ENCODE measurements at places on chromosomes 12 and 14.

- H3K4me3 ChIP-seq: no peak overlapping the region
- no peaks in the 10 kb centered on the region for H3K36me3 ChIP-seq
- no peaks in the 10 kb centered on the region for H3K27me3 ChIP-seq
- peaks cover 7% of the 10 kb centered on the region for H3K4me1 ChIP-seq
- H3K27ac ChIP-seq: no peak overlapping the region
Measured at GRCh38 chr14:54814076-54814475, 88.5 kb downstream of the GCH1 start.

- no peak overlapping the region for H3K27ac ChIP-seq
- no peaks in the 10 kb centered on the region for H3K4me1 ChIP-seq
- H3K4me3 ChIP-seq: no peak overlapping the region
- no peak for DNase-seq
- H3K36me3 ChIP-seq: no peaks in the 10 kb centered on the region
- H3K27me3 ChIP-seq: peaks cover 4% of the 10 kb centered on the region
Measured at GRCh38 chr14:22073801-22074200, 400.2 kb upstream of the OR4E1 start.

DNA sequence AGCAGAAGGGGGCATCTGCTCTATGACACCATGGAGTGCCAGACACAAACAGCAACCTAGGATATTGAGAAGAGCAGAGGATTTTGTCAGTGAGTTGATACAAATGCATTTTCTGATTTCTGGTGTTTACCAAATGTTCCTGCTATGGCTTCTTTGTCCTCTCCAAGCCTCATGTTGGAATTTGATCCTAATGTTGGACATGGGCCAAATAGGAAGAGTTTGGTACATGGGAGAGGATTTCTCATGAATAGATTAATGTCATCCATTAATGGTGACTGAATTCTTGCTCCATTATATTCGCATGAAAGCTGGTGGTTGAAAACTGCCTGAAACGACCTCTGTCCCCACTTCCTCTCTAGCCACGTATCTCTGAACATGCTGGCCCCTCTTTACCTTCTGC lies 1002.2 kb upstream of the FLRT2 start:
- no peak for DNase-seq
- H3K4me1 ChIP-seq: no peaks in the 10 kb centered on the region
- no peak overlapping the region for H3K27ac ChIP-seq
- no peaks in the 10 kb centered on the region for H3K27me3 ChIP-seq

DNA sequence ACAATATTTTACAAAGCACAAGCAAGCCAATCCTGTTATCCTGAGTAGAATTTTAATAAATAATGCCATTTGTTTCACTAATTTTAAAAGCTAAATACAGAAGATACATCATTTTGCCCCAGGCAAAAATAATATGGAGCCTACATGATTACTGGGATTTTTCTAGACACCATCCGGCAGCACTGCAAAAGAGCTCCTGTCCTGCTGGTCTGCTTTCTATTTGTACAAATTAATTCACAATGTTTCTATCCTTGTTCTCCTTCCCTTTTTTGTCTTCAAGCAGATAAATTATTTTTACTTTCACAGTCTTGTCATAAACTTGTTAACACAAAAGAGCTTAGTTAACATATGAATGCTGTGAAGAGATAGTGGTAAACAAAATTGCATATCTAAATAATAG lies 4.6 kb downstream of the SIX1 start:
- peaks cover 99% of the 10 kb centered on the region for H3K27me3 ChIP-seq
- H3K27ac ChIP-seq: no peak overlapping the region
- H3K4me3 ChIP-seq: no peak overlapping the region
- DNase-seq: no peak
- H3K4me1 ChIP-seq: peaks cover 17% of the 10 kb centered on the region
- no peaks in the 10 kb centered on the region for H3K36me3 ChIP-seq

GRCh38 chr14:66477567-66477966 lies 8.6 kb upstream of the CCDC196 start:
- H3K27me3 ChIP-seq: no peaks in the 10 kb centered on the region
- no peaks in the 10 kb centered on the region for H3K36me3 ChIP-seq
- H3K4me3 ChIP-seq: no peak overlapping the region
- no peak for DNase-seq
- no peaks in the 10 kb centered on the region for H3K4me1 ChIP-seq

DNA sequence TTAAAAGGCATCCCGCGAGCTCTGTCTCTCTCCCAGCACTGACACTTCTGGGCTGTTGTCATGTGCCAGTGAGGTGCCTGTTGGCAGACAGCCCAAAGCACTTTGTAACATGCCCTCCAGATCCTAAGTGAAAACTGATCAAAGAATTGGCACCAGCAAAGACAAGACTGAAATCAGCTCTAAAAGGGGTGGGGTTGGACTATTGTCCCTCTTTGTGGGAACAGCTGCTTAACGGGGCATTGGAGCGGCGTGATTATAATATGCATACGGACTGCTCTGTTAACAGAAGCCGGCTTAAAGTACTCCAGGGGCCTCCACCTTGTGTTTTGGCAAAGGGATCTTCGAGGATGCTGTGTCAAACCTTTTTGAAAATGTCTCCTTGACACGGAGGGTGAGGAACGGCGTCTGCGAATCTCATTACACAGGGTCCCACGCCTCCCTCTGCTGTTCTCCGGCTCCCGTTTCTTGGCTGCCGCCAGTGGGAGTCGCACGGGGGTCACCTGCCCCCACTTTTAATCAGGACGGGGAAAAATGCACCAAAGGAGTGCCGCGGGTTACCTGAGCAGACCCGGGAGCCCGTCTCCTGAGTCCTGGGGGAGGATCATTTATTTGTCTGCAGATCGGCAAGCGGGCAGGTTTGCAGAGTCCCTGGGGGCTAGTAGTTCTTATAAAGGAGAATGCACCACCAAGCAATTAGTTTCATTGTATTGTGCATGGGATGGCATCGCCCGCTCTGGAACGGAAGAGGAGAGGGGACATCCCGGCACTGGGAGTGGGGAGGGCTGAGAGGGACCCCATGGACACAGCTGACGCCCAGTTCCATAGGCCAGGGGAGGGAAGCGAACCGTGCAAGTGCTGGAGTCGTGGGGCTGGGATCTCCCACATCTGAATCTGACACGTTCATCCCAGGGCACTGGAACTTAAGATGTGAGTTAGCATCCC lies 44.3 kb downstream of the SPRING1 start:
- H3K4me3 ChIP-seq: no peak overlapping the region
- peaks cover 31% of the 10 kb centered on the region for H3K27me3 ChIP-seq
- no peak overlapping the region for H3K27ac ChIP-seq
- DNase-seq: peak; percentile 63
- peaks cover 23% of the 10 kb centered on the region for H3K4me1 ChIP-seq

DNA sequence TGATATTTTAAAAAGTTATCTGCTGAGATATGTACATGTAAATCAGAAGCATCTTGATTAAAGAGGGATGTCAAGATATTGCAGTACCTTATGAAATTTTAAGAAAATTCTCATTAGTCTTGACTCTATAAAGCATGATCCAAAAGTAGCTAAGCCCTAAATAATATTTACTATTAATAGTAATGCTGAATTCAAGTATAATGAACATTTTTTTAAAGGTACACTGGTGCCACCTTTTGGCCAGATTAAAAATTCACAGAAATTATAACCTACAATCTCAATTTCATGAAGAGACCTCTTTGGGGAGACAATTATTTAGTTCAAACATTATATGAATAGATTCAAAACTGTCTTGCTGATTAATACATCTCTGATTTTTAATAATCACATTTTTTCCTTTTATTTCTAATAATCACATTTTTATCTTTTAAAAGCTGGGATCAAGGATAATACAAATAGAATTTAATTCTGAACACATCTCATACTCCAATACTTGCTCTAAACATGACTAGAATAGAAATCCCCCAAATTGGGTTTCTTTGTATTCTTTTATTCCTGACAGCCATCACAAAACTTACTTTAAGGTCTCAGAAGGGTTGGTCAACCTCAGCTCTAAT lies 13.4 kb downstream of the AKAP5 start:
- DNase-seq: no peak
- no peak overlapping the region for H3K27ac ChIP-seq
- H3K36me3 ChIP-seq: no peaks in the 10 kb centered on the region
- no peaks in the 10 kb centered on the region for H3K4me1 ChIP-seq
- H3K4me3 ChIP-seq: no peak overlapping the region

DNA sequence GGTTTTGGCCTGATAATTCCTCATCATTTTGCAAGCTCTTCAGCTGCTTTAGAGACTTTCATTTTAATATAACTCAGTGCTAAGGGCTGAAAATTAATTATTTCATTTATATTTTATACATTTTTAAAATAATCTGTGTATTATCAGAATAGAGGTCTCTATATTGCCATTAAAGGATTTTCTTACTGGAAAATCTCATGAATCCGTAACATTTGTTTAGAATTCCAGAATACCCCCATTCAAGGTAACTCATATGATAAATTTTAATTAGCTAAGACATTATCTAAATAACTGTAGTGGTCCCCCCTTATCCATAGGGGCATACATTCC lies 51.6 kb downstream of the BMAL2 start:
- H3K27ac ChIP-seq: no peak overlapping the region
- H3K27me3 ChIP-seq: no peaks in the 10 kb centered on the region
- H3K36me3 ChIP-seq: no peaks in the 10 kb centered on the region
- no peaks in the 10 kb centered on the region for H3K4me1 ChIP-seq
- no peak for DNase-seq
- H3K4me3 ChIP-seq: no peak overlapping the region

DNA sequence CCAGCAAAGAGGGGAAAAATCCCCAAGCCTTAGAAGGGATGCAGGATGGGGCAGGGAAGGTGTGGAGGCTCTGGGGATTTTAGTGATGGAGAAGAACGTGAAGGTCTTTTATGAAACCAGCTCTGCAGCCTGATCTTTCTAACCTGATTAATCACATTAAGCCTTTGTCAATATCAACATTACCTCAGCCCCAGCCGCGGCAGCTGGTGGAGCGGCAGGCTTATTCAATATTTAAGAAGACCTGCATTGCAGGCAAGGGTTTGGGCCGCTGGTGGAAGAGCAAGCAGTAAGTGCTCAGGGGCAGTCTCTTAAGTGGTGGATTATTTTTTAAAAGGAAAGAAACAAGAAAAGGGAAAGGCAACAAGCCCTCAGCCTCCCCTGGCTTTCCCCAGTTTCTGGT lies 16.6 kb downstream of the RPH3A start:
- H3K27ac ChIP-seq: no peak overlapping the region
- no peak for DNase-seq
- no peaks in the 10 kb centered on the region for H3K4me1 ChIP-seq
- H3K36me3 ChIP-seq: no peaks in the 10 kb centered on the region
- no peak overlapping the region for H3K4me3 ChIP-seq

DNA sequence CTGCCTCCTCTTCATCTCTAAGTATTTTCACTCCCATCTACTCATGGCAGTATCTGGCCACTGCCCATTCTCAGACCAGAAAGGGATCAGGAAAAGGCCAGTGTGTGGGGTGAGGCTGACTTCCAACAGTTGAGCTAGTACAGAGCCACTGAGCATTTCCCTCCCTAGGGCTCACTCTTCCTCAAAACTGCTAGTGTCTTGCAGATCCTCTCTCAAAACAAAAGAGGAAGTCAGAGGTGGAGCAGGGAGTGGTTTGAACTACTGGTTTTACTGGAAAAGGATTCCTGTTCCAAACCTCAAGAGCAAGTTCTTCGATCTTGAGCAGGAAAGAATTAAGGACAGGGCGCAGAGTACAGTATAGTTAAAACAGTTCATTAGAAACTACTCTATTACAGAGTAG lies 11.7 kb upstream of the RNASE10 start:
- H3K27ac ChIP-seq: no peak overlapping the region
- H3K4me1 ChIP-seq: no peaks in the 10 kb centered on the region
- H3K4me3 ChIP-seq: no peak overlapping the region
- no peak for DNase-seq

GRCh38 chr14:39113685-39114072 lies 444 bp upstream of the GEMIN2 start:
- H3K36me3 ChIP-seq: peaks cover 8% of the 10 kb centered on the region
- DNase-seq: no peak
- peak overlapping the region; percentile 68 for H3K4me3 ChIP-seq
- peaks cover 5% of the 10 kb centered on the region for H3K4me1 ChIP-seq
- H3K27ac ChIP-seq: peak overlapping the region; percentile 31

GRCh38 chr12:112282920-112283319 lies 99.3 kb downstream of the HECTD4 start:
- H3K27ac ChIP-seq: no peak overlapping the region
- peaks cover 13% of the 10 kb centered on the region for H3K36me3 ChIP-seq
- no peaks in the 10 kb centered on the region for H3K4me1 ChIP-seq
- DNase-seq: no peak
- no peak overlapping the region for H3K4me3 ChIP-seq

- no peaks in the 10 kb centered on the region for H3K4me1 ChIP-seq
- H3K4me3 ChIP-seq: no peak overlapping the region
- H3K27ac ChIP-seq: no peak overlapping the region
- H3K36me3 ChIP-seq: no peaks in the 10 kb centered on the region
Measured at GRCh38 chr14:34179727-34180126, 228.9 kb upstream of the EGLN3 start.

DNA sequence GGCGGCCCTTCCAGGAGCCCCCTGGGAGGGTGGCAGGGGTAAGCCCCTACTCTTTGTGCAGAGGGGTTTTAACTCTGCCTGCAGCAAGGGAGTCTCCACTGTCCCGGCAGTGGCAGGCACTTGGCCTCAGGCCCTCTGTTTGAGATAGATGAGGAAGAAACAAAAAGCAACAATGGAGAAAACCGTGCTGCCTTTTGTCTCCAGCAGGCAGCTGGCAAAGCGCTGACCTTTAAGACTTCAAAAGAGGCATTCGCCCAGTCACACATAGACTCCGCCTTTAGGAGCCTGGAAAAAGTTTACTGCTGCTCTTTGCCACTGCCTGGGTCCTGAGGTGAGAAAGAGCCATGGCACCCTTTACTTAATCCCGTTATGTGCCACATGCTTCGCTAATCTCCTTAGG lies 158.2 kb upstream of the NTF3 start:
- H3K27ac ChIP-seq: no peak overlapping the region
- no peaks in the 10 kb centered on the region for H3K36me3 ChIP-seq
- peaks cover 35% of the 10 kb centered on the region for H3K4me1 ChIP-seq
- no peaks in the 10 kb centered on the region for H3K27me3 ChIP-seq
- H3K4me3 ChIP-seq: no peak overlapping the region

DNA sequence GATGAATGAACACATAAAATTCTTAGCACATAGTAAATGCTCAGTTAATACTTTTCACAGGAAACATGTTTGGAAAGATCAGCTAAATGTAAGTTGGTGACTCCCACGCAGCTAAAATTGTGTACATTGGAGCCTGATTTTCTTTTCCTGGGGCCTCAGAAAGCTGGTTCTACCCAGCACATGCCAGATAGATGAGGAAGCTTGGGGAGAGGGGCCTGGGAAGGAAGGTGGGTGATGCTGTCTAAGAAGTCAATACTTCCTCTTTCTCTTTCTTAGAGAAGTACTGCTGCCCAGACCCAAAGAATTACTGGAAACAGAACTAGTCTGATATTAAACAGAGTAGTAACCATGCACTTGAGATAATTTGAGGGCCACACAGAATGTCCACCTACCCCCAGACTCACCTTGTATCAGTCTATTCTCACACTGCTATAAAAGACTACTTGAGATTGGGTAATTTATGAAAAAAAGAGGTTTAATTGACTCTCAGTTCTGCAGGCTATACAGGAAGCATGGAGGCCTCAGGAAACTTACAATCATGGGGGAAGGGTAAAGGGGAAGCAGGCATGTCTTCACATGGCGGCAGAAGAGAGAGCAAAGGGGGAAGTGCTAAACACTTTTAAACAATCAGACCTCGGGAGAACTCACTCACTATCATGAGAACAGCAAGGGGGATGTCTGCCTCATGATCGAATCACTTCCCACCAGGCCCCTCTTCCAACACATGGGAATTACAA lies 123.3 kb upstream of the MED13L start:
- DNase-seq: no peak
- no peaks in the 10 kb centered on the region for H3K36me3 ChIP-seq
- no peak overlapping the region for H3K4me3 ChIP-seq
- H3K27me3 ChIP-seq: no peaks in the 10 kb centered on the region

Data from large intestine (tissue), 12 donors.